ENCODE measurements at places on chromosomes 2 and 18.

DNA sequence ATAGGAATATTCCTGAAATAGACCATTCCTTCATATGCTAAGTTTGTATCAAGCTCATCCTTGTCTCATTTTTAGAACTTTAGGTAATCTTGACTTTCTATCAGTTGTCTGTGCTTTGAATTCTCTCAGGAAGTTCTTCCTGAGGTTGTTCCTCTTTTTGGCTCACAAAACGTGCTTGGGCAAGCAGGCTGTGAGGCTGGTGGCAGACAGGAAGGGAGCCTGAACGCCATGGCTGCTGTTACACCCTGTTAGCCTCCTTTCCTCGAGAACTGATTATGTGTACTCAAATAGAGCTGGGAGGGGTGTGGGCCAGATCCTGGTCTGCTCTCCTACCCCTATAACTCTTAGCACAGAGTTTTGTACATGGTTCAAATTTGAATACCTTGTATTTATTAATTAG lies 136.4 kb upstream of the CELF4 start:
- DNase-seq: no peak

DNA sequence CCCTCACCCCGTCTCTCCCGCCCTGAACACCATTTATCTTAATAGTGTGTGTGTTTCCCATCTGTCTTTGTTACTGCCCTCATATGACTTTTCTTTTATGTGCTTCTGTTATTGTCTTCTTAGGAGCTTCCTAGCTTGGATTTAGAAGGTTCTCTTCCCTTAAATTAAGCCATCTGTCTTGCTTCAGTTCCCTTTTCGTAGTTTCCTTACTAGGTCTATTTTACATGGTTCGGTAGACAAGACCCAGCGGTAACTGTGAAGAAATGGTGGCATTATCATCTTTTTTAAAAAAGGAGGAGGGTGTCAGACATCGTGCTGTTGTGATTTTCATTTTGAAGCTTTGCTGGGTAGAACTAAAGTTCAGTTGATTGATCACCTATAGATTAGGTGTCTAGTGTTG lies 10.3 kb downstream of the NCK2 start:
- DNase-seq: no peak

GRCh38 chr2:204796581-204796980 lies 251.3 kb downstream of the PARD3B start:
- DNase-seq: no peak

DNA sequence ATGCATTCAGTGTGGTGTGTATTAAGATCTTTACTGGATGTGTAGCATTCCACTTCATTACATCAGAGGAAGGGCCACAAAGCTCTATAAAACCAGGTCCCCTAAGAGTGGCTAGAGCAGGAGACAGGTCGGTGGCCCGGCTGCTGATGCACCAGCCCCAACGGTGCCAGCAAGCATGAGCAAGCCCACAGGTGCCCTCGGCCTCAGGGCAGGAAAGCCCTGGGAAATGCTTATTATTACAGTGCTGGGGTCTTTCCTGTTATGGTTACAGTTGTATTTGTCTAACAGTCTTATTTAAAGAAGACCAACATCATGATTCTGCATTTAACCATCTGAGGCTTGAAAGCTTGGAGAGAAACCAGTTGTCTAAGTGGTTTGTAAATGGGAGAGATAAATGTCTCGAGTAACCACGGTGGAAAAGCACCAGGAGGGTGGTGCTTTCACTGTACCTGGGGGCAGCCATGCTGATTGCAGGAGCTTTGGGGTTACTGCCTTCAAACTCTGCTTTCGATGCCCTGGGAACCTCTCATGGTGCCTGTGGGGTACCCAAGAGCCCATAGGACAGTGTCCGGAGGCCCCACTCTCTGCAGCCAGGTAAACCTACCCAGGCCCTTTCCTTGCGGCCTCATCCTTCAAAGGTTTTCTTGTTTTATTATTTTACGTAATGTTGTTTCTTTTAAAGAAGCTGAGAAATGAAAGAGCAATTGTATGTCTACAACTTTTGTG lies 133.1 kb downstream of the SH3RF3 start:
- DNase-seq: no peak

- no peak for DNase-seq
These were observed 74.7 kb downstream of the PSMG2 start for GRCh38 chr18:12777500-12777944.

GRCh38 chr2:232973796-232974195 lies 39.3 kb downstream of the NGEF start:
- no peak for DNase-seq

DNA sequence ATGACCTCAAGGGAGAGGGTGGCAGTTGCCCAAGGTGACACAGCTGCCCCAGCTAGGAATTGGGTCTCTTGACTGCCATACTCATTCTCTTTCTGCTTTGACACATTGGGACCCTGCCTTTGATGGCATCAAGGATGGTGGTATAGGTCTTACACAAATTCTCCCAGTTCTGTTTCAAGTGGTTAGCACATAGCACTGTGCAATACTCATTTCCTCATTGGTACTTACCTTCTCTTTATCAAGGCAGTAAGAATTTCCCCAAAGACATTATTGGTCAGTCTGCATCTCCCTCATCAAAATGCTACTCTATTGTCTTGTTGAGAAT lies 35.9 kb upstream of the CCDC93 start:
- DNase-seq: no peak

DNA sequence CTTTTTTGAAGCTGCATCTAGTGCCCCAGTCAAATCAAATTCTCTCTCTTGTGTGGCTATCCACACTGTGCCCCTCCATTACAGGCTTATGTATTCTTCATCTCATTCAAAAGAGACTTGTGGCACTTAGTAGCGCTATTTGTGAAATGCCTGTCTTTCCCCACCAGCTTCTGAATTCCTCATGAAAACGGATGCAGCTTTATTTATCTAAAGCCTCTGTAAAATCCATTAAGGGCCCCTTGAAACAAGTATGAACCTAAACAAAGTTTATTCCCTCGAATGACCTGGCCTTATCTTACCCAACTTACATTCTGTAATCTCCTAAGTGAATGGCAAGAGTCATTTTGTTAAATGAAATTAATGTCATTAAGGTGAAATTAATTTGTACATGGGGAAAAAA lies 417.4 kb upstream of the PIK3C3 start:
- no peak for DNase-seq

DNA sequence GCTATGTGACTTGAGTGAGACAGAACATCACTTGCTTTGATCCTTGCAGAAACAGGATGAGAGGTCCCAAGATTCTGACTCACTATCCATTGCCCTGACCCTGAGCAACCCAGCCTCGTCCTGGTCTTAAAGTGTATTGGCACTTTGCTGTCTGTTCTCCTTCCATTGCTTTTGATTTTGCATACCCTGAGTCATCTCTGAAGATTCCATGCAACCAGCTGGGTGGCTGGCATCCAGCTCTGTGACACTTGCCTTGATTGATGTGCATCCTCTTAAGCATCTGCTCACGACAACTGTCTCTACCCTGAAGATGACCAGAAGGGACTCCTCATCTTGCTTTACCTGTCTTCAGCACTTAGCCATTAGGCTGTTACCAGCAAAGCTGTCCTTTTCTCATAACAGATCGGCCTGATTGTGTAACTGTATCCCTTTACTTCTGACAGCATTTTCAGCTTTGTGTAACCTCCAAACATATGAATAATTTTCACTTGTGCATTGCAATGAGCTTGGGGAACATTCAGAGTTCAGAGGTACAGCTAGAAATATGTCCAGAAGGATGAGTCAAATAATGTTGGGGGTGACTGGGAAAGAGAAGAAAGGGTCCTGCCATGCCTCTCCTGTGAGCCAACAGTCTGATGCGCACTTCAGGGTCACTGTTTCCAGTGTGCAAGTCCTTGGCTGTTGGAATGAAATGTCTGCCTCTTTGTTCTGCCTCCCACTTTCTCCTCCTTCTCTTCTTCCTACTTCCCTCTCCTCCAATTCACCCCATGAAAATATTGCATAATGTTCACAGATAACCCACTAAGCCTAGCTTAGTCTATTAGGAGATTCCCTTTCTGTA lies 249.7 kb upstream of the OSR1 start:
- DNase-seq: no peak

- DNase-seq: no peak
These were observed 21.0 kb downstream of the MYO1B start for GRCh38 chr2:191266201-191266600.

DNA sequence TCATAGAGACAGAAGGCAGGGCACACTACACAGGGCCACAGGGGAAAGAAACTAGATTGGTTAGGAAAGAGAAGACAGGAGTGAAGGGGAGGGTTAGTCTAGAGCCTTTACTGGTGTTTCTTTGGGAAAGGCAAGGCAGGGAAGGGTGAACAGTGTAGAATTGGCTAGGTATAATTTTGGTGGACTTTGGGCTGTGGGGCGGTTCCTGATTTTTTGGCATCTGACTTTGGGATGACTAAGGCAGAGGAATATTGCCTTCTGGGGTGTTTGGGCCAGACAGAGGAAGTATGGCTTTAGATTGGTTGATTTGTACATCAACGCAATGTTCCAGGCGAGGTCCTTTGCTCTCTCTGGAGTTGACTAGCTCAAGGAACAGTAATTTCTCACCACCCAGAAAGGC lies 534.8 kb downstream of the DCC start:
- DNase-seq: no peak

- no peak for DNase-seq
These were observed 20.2 kb downstream of the DAW1 start for GRCh38 chr2:227891673-227892072.

GRCh38 chr2:59000796-59001195 lies 759.7 kb upstream of the FANCL start:
- DNase-seq: no peak

GRCh38 chr2:108444941-108445840 lies 3.8 kb upstream of the GCC2 start:
- no peak for DNase-seq

GRCh38 chr2:56008661-56009431 lies 85.3 kb upstream of the EFEMP1 start:
- no peak for DNase-seq

- DNase-seq: peak; percentile 44
These were observed 384.0 kb downstream of the NBAS start for GRCh38 chr2:15177103-15177502.

GRCh38 chr18:35511428-35511827 lies 13.7 kb upstream of the INO80C start:
- DNase-seq: no peak

DNA sequence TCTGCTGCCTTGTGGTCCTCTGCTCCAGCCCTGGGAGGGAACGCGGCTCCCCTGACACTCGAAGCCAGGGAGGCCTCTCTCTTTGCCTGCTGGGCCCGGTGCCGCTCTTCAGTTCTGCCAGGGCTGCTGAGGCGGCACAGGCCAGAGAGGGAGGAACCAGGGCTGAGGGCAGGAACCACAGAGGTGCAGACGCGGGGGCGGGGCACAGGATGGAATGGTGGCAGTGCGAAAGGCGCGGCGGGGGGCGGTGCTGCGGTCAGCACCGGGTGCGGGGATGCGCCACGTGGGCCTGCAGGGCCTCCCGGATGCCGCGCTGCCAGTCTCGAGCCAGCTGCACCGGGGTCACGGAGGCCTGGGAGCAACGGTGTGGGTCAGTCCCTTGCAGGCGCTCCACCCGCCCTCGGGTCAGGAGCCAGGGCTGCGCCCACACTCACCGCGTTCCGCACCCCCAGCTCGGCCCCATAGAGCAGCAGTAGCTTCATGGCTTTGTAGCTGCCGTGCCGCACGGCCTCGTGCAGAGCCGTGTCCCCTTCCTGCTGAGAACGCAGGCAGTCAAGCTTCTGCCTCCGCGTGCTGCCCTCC lies 4.4 kb downstream of the ANKRD23 start:
- peak; percentile 52 for DNase-seq

- no peak for DNase-seq
These were observed 31.5 kb upstream of the SMAD7 start for GRCh38 chr18:48982266-48982665.

GRCh38 chr2:47725808-47726207 lies 57.1 kb upstream of the MSH6 start:
- DNase-seq: no peak

DNA sequence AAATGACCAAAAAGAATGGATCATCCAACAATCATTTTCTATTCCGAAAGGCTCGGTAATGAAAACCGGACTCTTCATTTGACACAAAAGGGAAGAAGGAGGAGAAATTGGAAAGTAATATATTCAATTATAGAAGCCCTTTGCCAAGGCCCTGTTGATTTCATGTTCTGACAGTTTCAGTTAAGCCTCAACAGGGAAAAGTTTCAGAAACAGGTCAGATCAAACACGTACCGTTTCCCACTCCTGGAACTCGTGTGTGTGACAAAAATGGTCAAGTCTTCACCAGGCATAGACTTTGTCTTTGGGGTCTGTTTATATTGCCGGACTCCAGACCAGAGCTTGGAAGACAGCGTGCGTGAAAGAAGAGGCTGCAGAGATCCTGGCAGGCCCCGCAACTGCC lies 101.3 kb upstream of the BCL2L11 start:
- no peak for DNase-seq

- no peak for DNase-seq
These were observed 82.9 kb downstream of the ADCYAP1 start for GRCh38 chr18:987325-988186.

- DNase-seq: no peak
These were observed 558 bp downstream of the MRPS5 start for GRCh38 chr2:95121093-95121406.

DNA sequence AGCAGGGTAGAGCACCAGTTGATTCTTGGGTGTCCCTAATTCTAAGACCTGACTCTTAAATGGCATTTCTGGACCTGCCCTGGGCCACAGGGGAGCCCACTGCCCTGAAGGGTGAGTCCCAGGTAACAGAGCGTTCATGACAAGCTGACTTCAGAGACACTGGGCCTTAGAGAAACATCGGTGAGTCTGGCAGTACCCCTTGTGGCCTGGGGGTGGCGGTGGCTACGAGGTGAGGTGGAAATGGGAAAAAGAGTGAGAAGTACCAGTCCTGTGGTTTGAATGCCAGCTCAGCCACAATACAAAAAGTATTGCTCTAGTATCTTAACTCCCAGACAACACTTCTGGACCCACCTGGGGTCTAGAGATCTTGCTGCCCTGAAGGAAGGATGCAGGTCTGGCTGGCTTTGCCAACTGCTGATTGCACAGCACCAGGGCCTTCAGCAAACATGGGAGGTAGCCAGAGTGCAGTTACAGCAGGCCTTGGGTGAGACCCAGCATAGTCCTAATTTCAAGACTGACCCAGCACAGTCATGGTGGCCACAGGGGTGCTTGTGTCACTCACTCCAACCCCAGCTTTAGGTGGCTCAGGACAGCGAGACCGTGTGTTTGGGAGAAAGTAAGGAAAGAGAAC lies 44.5 kb downstream of the USP34 start:
- peak; percentile 41 for DNase-seq

GRCh38 chr2:181910028-181910831 lies 18.7 kb downstream of the ITPRID2 start:
- DNase-seq: no peak

DNA sequence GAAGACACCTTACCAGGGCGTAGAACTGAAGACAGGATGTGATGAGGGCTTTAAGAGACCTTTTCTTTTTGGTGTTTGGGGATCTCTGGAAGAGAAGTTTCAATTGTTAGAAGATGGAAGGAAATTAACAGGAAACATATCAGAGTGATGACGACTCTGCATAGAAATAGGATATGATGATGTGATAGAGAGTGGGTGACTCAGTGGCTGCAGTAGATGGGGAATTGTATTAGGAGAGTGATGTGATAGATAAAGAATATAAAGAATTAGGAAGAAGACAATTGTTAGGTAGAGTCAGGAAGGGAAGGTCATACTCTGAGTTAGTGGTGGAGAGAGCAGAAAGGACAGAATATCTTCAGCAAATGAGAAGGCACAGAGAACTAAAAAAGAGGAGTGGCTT lies 593.9 kb downstream of the NYAP2 start:
- DNase-seq: no peak

GRCh38 chr18:44321868-44322590 lies 358.7 kb upstream of the SETBP1 start:
- no peak for DNase-seq

- no peak for DNase-seq
These were observed 6.1 kb downstream of the TGIF1 start for GRCh38 chr18:3455907-3456685.

All from stimulated activated CD4-positive, alpha-beta T cell treated with anti-CD3 and anti-CD28 coated beads, Interleukin-1b, Interleukin-23, amount 100 ng/mL, for 1 hour (primary cell).